ENCODE measurements at places on chromosomes 13 and 19.

- no peak for DNase-seq
Observed at GRCh38 chr19:45973553-45974338, at the start of gene NOVA2. TSS of gene NOVA2 (minus strand) at chr19:45973865. CDS start at chr19:45973351, 514 bp downstream.

DNA sequence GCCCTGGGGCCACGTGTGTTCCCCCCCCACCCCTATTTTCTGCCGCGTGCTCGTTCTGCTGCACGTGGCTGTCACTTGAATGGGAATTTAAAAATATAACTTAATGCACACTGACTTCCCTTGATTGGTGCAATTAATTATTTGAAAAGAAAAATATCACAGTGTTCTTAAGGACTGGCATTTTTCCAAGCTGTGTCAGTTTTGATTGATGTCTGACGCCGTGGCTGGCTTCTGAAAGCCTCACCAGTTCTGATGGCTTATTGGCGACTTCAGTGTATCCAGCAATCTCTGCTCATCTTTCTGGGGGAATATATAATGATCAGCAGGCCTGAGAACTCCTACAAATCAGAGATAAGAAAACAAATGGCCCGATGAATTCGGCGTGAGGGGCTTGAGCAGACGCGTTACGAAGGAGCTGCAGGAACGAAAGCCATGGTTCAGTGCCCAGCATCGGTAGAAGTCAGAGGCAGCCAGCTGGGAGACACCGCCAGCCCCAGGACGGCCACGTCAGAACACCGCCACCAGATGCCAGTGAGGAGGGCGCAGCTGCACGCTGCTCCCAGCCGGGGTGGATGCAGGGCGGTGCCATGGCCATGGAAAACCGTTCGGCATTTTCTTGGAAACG lies 111.2 kb downstream of the KDM4B start:
- no peak for DNase-seq

DNA sequence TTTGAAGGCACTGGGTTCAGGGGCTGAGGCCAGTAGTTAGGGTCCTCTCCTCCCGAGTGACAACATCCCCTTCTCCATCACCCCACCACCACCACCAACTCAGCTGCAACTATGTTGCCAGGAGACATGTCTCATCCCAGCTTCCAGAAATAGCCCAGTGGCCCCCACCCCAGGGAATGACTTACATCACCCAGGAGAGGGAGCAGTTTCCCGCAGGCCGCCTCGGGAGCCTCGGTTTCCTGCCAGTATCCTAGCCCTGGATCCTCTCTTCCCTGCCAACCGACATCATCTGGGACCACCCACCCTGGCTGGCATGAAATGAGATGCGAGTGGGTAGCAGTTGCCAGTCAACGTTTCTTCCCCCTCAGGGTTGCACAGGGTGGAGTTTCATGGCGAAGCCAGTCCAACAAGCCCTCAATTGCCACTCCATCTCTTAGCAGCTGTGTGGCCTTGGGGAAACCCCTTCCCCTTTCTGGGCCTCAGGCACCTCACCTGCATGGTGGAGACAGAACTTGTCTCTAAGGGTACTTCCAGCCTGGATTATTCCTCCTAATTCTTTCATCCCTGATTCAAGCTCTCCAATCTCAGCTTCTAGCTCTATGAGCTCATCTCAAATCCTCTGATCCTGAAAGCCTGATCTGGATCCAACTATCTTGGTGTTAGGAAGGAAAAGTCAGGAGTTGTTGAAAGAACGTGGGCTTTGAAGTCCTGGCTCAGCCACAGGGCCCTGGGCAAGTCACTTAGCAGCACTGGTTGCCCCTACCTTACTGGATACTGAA lies 3.9 kb upstream of the GSK3A start:
- DNase-seq: no peak

- no peak for DNase-seq
Observed at GRCh38 chr13:21834521-21834920, 163.6 kb downstream of the FGF9 start.

- DNase-seq: no peak
Observed at GRCh38 chr13:108408672-108409071, 139.2 kb downstream of the TNFSF13B start.

- DNase-seq: no peak
Observed at GRCh38 chr13:65597839-65598818, 1632.0 kb downstream of the PCDH9 start.

GRCh38 chr13:20393273-20394168 lies 132.1 kb downstream of the CRYL1 start:
- no peak for DNase-seq

DNA sequence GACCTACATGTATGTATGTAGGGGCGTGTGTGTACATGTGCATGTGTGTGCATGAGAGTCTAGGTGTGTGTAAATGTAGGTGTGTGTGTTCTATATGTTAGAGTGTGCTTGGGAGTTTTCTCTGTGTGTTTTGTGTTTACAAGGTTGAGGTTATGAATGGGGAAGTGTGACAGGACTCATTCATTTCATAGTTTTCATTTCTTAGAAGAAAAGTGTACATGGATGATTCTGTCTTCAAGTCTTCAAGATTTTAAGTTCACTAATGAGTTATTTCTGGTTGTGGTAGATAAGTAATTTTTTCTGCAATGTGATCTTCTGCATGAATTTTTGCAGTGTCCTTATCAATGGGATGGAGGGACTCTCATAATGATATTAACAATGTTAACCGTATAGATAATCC lies 118.2 kb upstream of the SLC10A2 start:
- DNase-seq: no peak
